ENCODE measurements at places on chromosomes 13 and 19. TPM values are rescaled to one million over a fixed set of nuclear protein-coding genes. Genes with fewer than 3 reads are reported as not detected.

DNA sequence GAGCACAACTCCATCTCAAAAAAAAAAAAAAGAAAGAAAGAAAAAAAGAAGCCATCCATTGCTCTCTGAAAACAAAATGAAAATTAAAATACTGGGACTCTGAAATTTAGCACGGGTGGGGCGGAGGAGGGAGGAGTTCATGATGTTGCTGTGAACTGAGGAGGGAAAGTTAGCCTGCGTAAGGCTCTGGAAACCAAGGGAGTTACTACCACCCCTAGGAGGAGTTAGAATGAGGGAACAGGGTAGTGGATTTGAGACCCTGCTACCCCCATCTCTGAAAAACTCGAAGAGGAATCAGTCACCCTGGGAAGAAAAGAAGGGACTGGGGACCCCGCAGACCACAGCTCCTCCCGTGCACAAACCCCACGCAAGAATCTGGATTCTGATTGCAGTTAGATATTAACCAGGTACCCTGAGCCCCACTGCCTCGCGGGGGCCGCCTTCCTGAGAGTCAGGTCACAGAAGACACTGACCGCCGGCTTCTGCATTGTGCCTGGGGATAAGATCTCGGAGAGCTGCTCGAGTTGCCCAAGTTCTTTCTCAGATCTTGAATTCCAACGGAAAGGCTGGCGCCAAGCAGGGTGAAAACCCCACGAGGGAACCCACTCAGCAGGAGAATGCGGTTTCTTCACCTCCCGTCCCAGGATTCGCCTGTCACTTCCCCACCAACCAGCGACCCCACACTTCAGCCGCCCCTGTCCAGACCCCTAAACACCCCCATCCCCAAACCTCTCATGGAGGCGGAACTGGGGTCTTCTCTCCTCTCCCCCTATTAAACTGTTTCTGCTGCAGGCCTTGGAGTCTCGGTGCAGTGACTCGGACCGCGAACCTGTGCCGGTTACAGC is 870 bp downstream of the ZNF442 start:
- no peak for DNase-seq

GRCh38 chr19:8567522-8568172 is 9.6 kb downstream of the MYO1F start:
- DNase-seq = peak; percentile 87

GRCh38 chr13:80379245-80379644 is 38.3 kb upstream of the SPRY2 start:
- no peak for DNase-seq

DNA sequence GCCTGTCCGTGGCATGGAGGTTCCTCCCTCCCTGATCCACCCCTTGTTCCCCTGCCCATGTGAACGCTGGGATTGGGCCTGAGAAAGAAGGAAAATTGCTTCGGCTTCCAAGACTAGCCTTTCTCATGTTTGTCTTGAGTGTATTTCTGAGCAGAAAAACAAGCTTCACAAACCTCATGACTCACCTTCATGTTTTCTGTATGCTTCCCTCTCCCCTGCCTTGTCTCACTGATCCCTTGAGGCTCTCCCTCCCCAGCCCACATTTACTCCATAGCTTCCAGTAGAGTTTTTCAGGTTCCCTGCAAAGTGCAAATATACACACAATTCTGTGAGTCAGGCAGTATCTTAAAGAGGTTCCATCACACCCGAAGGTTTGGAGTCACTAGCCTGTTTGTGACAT is 572.4 kb downstream of the UQCRFS1 start:
- DNase-seq = no peak

DNA sequence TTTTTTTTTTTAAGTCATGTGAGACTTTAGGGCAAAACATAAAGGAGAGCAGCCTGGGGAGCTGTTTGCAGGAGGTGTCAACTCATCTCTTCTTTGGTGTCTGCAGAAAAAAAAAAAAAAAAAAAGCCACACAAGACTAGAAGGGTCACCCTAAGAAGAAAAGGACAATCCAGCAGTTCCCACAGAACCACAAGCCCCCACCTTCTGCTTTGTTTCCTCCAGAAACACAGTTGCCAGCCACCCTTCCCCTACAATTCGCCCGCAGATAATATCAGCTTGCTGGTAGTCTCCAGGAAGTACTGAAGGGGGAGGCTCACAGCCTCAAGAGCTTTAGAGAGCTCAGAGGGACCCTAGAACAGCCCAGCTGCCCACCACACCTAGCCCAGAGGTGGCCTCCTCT is 22.3 kb upstream of the ZBTB7A start:
- DNase-seq = no peak

DNA sequence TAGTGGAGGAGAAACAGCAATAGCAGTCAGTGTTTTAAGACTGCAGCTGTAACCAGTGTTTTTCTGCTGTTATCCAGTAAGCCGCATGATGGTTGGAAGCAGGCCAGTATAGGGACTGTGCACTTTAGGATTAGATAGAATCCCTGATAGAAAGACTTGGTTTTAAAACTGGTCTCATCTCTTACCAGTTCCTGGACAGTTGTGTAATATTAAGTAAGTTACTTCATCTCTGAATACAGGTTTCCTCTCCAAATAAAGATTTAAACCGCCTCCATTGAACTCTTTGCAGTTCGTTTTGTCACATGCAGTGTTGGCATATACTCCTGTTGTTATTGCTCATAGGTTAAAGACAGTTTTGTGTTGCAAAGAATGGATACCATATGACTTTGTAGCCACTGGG is 25.6 kb downstream of the URI1 start:
- DNase-seq = no peak

GRCh38 chr19:33177417-33177979 is 16.6 kb upstream of the LRP3 start:
- DNase-seq = no peak

GRCh38 chr19:29395111-29395733 is 130.6 kb upstream of the VSTM2B start:
- DNase-seq = no peak

KIR2DL3 gene
- not detected for total RNA-seq

RFC3 gene
- 5.0 TPM for total RNA-seq

COL5A3 gene
- total RNA-seq = 8.9 TPM

NR1H2 gene
- 86.3 TPM for total RNA-seq

LATS2 gene
- total RNA-seq = 27.8 TPM

PRSS57 gene
- total RNA-seq = not detected

ZNF527 gene
- total RNA-seq = 6.7 TPM
